ENCODE measurements at places on chromosomes 11 and 22. TPM values are rescaled to one million over a fixed set of nuclear protein-coding genes. Genes with fewer than 3 reads are reported as not detected.

GRCh38 chr11:130940706-130941105 is 24.4 kb upstream of the SNX19 start:
- H3K27me3 ChIP-seq = peaks cover 6% of the 10 kb centered on the region
- no peaks in the 10 kb centered on the region for H3K4me1 ChIP-seq
- no peak overlapping the region for H3K27ac ChIP-seq
- H3K4me3 ChIP-seq = no peak overlapping the region
- no peaks in the 10 kb centered on the region for H3K36me3 ChIP-seq

DNA sequence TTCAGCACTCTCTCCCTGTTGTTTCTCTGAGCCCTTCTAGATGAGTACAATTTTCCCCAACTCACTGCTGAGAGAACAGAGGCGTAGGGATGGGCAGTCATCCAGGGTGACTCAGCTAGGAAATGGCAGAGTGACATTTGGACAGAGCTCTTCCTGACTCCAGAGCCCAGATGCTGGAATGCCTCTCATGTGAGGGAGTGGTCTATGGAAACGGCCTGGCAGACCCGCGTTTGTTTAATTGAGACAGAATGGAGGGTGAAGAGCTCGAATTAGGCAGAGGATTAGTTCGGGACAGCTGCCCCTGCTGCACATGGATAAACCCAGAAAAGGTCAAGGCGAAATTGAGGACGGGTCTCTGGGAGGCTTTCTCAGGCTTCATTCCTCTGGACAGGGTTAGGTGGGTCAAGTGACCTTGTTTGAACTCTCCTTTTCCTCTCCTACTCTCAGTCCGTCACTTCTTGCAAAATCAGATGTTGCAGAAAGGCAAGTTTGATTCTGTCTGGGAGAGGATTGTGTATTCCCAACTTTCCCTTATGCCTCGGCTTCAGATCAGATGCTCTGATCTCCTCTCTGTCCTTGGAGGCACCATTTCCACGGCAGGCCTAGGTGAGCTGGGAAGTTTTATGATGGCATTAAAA is 7.6 kb upstream of the LMO2 start:
- DNase-seq = no peak
- H3K27me3 ChIP-seq = peaks cover 8% of the 10 kb centered on the region
- no peak overlapping the region for H3K27ac ChIP-seq
- H3K36me3 ChIP-seq = no peaks in the 10 kb centered on the region
- H3K4me3 ChIP-seq = no peak overlapping the region

GRCh38 chr11:119578521-119579191 is 150.3 kb downstream of the NECTIN1 start:
- H3K4me1 ChIP-seq = no peaks in the 10 kb centered on the region
- peaks cover 33% of the 10 kb centered on the region for H3K27me3 ChIP-seq
- H3K27ac ChIP-seq = no peak overlapping the region
- H3K4me3 ChIP-seq = no peak overlapping the region

DNA sequence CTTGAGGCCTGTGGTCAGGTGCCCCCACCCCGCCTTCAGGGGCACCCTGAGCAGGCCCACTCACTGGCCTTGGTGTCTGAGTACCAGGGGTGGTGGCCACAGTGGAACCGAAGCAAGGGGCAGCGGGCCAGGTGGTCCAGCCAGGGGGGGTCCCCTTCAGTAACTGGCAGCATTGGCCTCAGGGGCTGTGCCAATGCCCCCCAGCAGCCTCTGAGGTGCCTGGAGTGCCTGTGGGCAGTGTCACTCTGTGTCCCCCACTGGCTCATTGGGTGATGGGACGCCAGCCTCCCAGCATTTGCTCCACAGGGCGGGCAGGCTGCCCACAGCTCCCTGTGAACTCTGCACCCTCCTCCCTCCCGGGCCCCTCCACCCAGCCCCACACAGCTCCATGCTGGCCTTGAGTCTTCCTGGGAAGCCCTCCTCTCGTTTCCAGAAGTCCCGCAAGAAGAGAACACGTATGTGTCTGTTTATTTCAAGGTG is 29.5 kb upstream of the CARS1 start:
- peaks cover 3% of the 10 kb centered on the region for H3K27me3 ChIP-seq
- H3K36me3 ChIP-seq = no peaks in the 10 kb centered on the region
- H3K4me3 ChIP-seq = no peak overlapping the region
- H3K4me1 ChIP-seq = no peaks in the 10 kb centered on the region
- no peak for DNase-seq

- H3K36me3 ChIP-seq = no peaks in the 10 kb centered on the region
- no peak overlapping the region for H3K27ac ChIP-seq
- H3K27me3 ChIP-seq = peaks cover 21% of the 10 kb centered on the region
Observed at GRCh38 chr22:37224757-37225420, 12.6 kb upstream of the SSTR3 start.

GRCh38 chr11:94740083-94741021 is 27.8 kb upstream of the AMOTL1 start:
- peak overlapping the region; percentile 91 for H3K27ac ChIP-seq
- peak; percentile 72 for DNase-seq
- peaks cover 9% of the 10 kb centered on the region for H3K27me3 ChIP-seq
- H3K4me3 ChIP-seq = peak overlapping the region; percentile 90

DNA sequence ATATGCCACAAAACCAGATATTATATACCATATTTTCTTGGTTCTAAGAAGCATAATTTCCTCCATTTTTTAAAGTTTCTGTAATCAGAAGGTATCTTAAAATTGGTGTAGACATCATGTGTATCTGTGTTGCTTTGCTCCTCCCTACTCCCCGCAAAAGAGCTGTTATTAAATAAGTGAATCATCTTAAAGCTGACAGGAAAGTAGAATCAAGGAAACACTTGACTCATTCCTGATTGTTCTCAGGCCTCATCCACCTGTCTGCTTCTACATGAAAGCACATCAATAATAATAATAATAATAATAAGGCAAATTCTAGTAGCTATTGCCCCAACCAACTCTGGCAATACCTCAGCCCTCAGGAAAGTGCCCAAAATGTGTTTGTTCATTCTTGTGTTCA is 26.2 kb upstream of the GUCY1A2 start:
- no peaks in the 10 kb centered on the region for H3K27me3 ChIP-seq
- no peaks in the 10 kb centered on the region for H3K4me1 ChIP-seq
- H3K27ac ChIP-seq = no peak overlapping the region

DNA sequence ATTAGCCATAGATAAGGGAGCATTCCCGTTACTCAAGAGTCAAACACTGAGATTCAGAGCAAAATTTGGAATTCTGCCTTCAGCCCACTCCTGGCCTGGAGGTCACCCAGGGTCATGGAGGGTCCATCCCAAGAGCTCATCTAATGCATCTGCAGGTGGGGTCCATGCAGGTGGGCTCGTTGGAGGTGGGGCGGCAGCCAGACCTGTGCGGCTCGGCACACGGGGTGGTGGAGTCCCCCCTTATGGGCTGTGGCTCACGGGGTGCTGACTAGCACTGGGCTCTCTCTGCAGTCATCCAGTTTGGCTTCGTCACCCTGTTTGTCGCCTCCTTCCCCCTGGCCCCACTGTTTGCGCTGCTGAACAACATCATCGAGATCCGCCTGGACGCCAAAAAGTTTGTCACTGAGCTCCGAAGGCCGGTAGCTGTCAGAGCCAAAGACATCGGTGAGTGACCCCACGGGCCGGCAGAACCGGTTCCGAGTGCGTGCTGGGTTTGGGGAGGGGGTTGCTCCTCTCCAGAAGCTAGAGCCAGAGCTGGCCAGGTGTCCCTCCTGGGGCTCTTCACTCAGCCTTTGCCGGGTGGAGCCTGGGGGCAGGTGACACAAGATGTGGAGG is 32.4 kb upstream of the FADD start:
- no peak overlapping the region for H3K4me3 ChIP-seq
- no peaks in the 10 kb centered on the region for H3K36me3 ChIP-seq
- H3K27me3 ChIP-seq = peaks cover 3% of the 10 kb centered on the region
- no peak overlapping the region for H3K27ac ChIP-seq

GRCh38 chr22:50526108-50526833 is 873 bp upstream of the SCO2 start:
- peaks cover 4% of the 10 kb centered on the region for H3K36me3 ChIP-seq
- H3K4me3 ChIP-seq = peak overlapping the region; percentile 74
- H3K4me1 ChIP-seq = peaks cover 6% of the 10 kb centered on the region
- H3K27ac ChIP-seq = peak overlapping the region; percentile 46
- H3K27me3 ChIP-seq = peaks cover 28% of the 10 kb centered on the region

DNA sequence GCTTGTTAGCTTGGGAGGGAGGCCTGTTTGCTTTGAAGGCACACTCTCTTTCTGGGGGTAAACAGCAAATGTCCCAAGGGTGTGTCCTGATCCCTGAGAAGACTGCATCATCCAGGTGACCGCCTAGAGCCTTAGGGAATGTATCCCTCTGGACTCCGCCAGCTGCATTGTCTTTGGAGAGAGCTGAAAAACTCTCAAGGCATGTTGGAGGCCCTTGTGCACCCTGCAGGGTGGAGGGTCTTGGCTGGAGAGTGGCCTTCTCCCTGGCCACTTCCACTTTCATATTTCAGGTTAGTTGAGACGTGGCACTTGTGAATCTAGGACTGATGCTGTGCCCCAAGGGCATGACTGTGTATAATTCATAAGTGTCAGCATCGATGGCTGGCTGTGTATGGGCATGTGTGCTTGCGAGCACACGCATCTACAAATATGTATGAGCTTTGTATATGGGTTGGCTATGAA is 70.6 kb downstream of the ZBTB16 start:
- no peak overlapping the region for H3K27ac ChIP-seq
- H3K4me3 ChIP-seq = no peak overlapping the region
- peaks cover 31% of the 10 kb centered on the region for H3K4me1 ChIP-seq
- no peaks in the 10 kb centered on the region for H3K36me3 ChIP-seq
- peaks cover 77% of the 10 kb centered on the region for H3K27me3 ChIP-seq

DNA sequence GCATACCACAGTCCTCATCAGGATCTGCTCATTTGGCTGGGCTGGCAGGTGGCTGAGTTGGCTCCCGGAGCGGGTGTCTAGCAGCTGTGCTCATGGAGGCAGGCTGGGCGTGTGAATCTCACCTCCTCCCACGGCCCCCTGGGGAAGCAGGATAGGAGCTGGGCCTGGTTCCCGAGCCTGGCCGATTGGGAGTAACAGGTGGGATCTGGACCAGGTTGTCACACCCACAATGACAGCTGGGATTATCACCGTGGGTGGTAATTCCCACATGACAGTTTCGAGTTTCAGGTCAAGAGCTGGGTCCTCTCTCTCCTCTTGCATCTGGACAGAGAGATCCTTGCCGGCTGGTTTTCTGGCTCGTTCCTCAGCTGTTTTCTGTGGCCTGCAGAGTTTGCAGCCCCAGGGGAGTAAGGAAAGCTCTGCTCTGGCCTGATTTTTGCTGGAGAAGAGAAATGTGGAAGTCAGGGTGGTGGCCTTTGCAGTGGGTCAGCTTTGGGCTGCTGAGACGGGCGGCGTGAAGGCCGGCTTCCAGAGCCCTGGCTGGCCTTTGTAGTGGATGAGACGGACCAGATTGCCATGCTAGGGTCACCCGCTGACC is 57.0 kb downstream of the BCR start:
- no peak overlapping the region for H3K27ac ChIP-seq
- peaks cover 42% of the 10 kb centered on the region for H3K4me1 ChIP-seq
- no peak for DNase-seq
- H3K4me3 ChIP-seq = no peak overlapping the region
- H3K36me3 ChIP-seq = peaks cover 13% of the 10 kb centered on the region

DNA sequence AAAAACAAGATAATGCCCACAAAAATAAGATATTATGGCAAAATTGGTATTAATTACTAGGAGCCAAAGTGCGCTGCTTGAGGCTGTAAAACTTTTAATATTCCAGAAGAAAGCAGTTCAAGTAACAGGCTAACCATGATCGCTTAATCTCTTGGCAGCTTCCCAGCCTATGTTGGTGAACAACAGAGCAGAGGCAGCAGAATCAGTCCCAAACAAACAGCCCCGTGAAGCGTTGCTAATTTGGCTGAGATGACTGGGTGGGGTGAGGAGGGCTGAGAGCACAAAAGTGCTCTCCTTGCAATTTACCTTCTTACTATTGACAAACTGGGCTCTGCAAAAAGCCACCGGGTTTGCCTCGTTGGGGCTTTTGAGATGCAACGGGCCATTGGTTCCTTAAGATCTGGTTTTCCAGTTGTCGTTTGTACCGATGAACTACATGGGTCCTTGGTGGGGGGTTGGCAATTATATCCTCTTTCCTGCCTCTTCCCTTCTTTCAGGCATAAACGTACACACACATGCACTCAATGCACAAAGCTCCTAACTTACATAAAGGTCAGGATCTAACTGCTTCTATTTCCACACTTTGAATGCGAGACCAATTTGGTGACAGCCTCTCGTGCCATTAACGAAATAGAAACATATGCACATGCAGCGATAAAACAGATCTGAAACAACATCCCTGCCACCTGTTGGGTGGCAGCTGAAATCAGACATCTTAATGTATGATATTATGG is 407.6 kb upstream of the CADM1 start:
- no peak overlapping the region for H3K4me3 ChIP-seq
- no peak for DNase-seq
- H3K4me1 ChIP-seq = peaks cover 6% of the 10 kb centered on the region
- H3K27ac ChIP-seq = no peak overlapping the region

DNA sequence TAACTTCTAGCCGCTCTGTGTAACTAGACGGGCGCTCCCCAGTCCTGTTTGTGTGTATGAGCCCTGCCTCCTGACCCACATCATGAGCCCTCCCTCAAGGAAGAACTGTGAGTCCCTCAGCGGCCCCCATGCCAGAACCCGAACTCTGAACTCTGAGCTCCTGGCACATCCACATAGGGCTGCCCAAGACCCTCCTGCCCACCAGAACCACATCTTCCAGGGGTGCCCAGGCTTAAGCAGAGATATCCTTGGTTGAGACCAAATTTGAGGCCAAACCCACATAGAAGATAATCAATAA is 3.0 kb downstream of the TRIM29 start:
- H3K36me3 ChIP-seq = peaks cover 5% of the 10 kb centered on the region
- no peak for DNase-seq
- peak overlapping the region; percentile 51 for H3K27ac ChIP-seq
- peaks cover 4% of the 10 kb centered on the region for H3K27me3 ChIP-seq
- peak overlapping the region; percentile 88 for H3K4me3 ChIP-seq

The FOLR2 gene
- not detected for total RNA-seq

The OR52I1 gene
- total RNA-seq = not detected

The PDE3B gene
- total RNA-seq = 16.6 TPM

The P2RX6 gene
- 0.71 TPM for total RNA-seq

The ROBO3 gene
- total RNA-seq = 5.5 TPM

The KDM4E gene
- total RNA-seq = not detected

The LDHAL6A gene
- total RNA-seq = not detected

Measured in type B pancreatic cell (in vitro differentiated cells).